ENCODE measurements at places on chromosomes 4 and X.

DNA sequence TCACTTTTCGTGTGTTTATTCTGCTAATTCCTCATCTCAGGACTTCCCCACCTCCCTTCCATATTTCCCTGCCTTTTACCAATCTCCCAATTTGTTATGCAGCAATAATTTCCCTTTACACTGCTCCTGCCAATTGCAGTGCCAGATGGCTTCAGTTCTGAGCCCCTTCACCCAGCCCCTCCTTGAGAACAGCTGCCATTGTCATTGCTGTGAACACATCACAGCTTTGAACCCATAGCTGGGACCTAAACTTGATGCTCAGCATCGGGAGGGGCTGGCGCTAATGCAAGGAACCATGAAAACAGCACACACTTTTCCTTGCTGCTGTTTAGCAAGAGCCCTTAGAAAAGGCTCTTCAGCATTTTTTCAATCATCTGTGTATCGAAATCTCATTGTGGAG lies 104.9 kb downstream of the ALPK1 start:
- H3K27me3 ChIP-seq: no peaks in the 10 kb centered on the region
- H3K4me1 ChIP-seq: no peaks in the 10 kb centered on the region
- no peak for DNase-seq

- H3K4me1 ChIP-seq: no peaks in the 10 kb centered on the region
- H3K27ac ChIP-seq: no peak overlapping the region
- no peaks in the 10 kb centered on the region for H3K27me3 ChIP-seq
- H3K36me3 ChIP-seq: no peaks in the 10 kb centered on the region
- no peak overlapping the region for H3K4me3 ChIP-seq
Measured at GRCh38 chr4:130985371-130985770, 1889.4 kb downstream of the C4orf33 start.

- H3K36me3 ChIP-seq: no peaks in the 10 kb centered on the region
- H3K27me3 ChIP-seq: peaks cover 5% of the 10 kb centered on the region
- no peaks in the 10 kb centered on the region for H3K4me1 ChIP-seq
Measured at GRCh38 chr4:154452798-154453346, 38.7 kb downstream of the DCHS2 start.

GRCh38 chr4:94411296-94411695 lies 40.4 kb upstream of the PDLIM5 start:
- no peak overlapping the region for H3K4me3 ChIP-seq
- H3K27ac ChIP-seq: no peak overlapping the region
- H3K36me3 ChIP-seq: no peaks in the 10 kb centered on the region

DNA sequence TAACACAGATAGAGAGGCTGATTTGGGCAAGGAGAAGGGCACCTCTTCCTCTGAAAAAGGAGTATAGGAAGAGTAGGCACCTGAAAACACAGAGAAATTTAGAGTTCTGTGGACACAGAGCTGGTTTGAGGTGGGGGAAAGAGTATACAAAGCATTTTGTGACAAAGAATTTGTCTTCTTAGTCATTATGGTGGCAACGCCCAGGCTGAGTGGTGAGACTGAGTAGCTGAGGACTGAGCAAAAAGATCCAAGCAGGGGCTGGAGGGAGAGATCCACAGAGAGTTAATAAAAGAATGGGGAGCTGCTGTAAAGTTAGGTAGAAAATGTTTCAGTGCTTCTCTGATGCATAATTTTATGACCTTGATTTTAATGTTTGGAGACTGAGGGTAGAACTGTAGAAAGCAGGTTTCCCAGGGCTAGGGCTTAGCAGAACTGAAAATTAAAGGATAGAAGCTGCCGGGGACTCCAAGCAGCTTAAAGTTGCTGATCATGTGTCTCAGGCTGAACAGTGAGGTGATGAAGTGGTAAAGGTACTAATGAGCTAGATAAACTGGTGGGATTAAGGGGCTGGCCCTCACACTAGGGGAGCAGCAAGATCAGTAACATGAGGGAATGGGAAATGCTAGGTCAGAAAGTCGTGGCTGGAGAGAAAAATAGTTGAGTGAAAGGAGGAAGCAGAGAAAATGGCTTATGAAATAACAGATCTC lies 118.9 kb downstream of the CEP44 start:
- no peak overlapping the region for H3K4me3 ChIP-seq
- H3K27ac ChIP-seq: no peak overlapping the region
- H3K36me3 ChIP-seq: no peaks in the 10 kb centered on the region
- no peaks in the 10 kb centered on the region for H3K27me3 ChIP-seq

DNA sequence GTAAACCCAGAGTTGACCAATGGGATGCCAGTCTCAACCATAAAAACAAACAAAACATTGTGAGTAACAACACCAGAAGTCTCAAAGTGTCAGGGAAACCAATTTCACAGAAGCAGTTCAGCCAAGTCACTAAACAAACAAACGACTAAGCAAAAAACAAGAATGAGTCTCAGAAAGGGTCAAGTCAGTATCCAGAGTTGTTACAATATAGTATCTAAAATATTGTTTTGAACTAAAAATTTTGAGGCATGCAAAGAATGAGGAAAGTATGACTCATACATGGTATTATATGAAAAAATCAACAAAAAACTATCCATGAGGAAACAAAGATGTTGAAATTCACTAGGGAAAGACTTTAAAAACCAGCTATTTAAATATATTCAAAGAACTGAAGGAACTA lies 70.6 kb downstream of the AR start:
- H3K36me3 ChIP-seq: no peaks in the 10 kb centered on the region
- no peak for DNase-seq
- H3K4me1 ChIP-seq: no peaks in the 10 kb centered on the region

- H3K27ac ChIP-seq: no peak overlapping the region
- no peak overlapping the region for H3K4me3 ChIP-seq
- H3K36me3 ChIP-seq: no peaks in the 10 kb centered on the region
- no peaks in the 10 kb centered on the region for H3K4me1 ChIP-seq
- H3K27me3 ChIP-seq: no peaks in the 10 kb centered on the region
Measured at GRCh38 chr4:129254526-129254925, 158.6 kb downstream of the C4orf33 start.

GRCh38 chr4:12319765-12320164 lies 891.1 kb upstream of the HS3ST1 start:
- H3K27me3 ChIP-seq: no peaks in the 10 kb centered on the region
- H3K4me3 ChIP-seq: no peak overlapping the region
- no peak for DNase-seq
- no peaks in the 10 kb centered on the region for H3K4me1 ChIP-seq
- no peaks in the 10 kb centered on the region for H3K36me3 ChIP-seq
- H3K27ac ChIP-seq: no peak overlapping the region

DNA sequence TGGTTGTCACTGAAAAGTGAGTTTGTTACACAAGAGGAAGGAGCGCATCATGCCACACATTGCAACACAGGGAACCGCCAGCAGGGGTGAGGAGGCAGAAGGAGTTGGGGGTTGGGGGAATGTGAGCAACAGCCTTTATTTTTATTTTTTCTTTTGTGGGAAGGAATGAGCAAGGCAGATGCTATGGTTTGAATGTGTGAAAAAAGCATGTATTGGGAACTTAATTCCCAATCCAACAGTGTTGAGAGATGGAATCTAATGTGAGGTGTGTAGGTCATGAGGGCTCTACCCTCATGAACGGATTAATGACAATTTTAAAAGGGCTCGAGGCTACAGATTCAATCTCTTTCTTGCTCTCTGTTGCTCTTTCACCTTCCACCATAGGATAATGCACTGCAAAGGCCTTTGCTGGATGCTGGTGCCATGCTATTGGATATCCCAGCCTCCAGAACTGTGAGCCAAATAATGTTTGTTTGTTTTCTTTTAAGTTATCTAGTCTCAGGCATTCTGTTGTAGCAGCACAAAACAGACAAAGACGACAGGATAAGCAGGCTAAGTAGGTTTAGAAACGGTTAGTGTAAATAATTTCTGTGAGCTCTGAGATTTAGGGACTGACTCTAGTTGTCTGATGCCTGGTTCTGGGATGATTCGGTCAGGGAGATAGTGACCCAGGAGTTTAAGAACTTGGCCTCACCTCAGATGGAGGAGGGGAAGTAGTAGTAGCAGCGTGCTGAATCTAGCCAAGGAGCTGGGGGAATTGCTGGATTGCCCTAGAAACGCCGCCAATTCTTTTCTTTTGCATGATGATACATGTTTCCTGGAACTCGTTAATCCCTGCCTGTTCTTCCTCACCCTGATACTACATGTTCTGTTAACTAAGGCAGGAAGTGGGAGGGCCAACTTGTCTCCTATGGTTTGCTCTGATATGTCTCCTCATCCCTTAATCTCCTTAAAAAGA lies 156.6 kb upstream of the CTSO start:
- H3K36me3 ChIP-seq: no peaks in the 10 kb centered on the region
- no peak overlapping the region for H3K4me3 ChIP-seq
- DNase-seq: no peak
- H3K4me1 ChIP-seq: no peaks in the 10 kb centered on the region

GRCh38 chr4:77044461-77045150 lies 31.2 kb downstream of the CCNI start:
- H3K4me1 ChIP-seq: peaks cover 12% of the 10 kb centered on the region
- H3K4me3 ChIP-seq: no peak overlapping the region
- no peak overlapping the region for H3K27ac ChIP-seq
- no peaks in the 10 kb centered on the region for H3K36me3 ChIP-seq
- DNase-seq: peak; percentile 45
- no peaks in the 10 kb centered on the region for H3K27me3 ChIP-seq

DNA sequence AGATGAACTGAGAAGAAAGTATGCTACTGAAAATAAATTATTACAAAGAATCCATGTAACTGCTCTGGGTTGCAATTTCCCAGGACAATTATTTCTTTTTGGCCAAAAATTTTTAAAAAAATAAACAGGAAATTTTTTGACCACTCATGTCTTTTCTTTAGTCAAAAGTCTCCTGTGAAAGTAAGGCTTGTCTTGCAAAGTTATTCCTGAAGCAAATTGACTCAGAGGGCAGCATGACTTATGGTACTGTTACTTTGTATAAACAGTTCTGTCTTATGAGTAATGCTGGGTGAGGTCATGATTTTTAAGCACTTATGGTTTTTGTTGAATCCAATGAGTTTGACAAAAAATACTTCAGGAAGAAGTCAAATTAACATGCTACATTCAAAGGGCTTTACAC lies 292.8 kb upstream of the ARSJ start:
- H3K4me3 ChIP-seq: no peak overlapping the region
- no peak overlapping the region for H3K27ac ChIP-seq

DNA sequence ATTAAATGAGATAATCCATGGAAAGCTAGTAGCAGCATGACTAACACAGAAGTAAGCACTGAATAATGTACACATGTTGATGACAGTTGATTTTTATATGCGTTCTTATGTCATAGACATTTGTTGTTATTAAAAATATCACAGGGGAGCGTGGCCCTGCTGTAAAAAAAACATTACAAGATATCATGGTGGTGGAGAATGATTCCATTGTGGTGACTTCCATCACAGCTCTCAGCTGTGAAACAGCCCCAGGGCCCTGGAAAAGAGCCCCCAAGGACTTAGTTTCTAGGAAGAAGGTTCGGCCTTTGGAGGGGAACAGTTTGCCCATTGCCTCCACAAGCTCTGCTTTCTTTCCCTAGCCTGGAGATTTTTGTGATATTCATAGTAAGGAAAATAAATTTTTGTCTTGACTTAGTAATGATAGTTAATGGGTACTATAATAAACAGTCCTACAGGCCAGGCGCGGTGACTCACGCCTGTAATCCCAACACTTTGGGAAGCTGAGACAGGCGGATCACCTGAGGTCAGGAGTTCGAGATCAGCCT lies 49.9 kb downstream of the FAM114A1 start:
- no peaks in the 10 kb centered on the region for H3K36me3 ChIP-seq
- H3K27me3 ChIP-seq: no peaks in the 10 kb centered on the region
- H3K4me1 ChIP-seq: peaks cover 11% of the 10 kb centered on the region
- DNase-seq: no peak
- no peak overlapping the region for H3K4me3 ChIP-seq

DNA sequence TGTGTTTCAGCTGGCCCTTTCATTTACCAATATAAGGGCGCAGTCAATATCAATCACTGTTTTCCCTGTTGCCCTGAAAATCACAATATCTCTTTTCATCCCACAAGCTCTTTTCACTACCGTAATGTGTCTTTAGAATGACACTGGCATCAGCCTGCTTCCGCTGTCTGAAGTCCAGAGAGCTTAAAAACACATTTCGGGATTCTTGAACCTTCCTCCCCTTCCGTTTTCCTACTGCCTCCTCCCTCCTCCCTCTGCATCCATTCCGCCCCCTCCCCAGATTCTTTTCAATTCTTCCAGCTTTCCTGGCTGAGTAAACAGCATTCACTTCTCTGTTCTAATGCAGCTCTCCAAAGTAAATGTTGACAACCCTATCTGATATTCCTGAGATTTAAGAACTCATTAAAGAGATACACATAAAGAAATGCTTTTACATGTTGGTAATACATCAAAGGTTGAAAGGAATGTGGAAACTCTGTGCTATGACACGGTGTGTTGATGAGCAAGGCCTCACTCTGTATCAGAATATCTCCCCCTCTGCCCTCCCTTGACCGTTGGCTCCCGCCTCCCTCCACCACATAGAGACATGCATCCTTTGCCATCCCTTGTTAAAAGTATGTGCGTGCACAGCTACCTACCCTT lies 83.5 kb upstream of the SPRY1 start:
- H3K4me1 ChIP-seq: no peaks in the 10 kb centered on the region
- no peak overlapping the region for H3K4me3 ChIP-seq
- no peaks in the 10 kb centered on the region for H3K36me3 ChIP-seq
- H3K27ac ChIP-seq: no peak overlapping the region
- H3K27me3 ChIP-seq: no peaks in the 10 kb centered on the region
